Activated T-cell treated with anti-CD3 and anti-CD28 coated beads, Interleukin-2, amount 50 U/mL, for 4 hours (primary cell): ENCODE measurements at places on chromosomes 1 and 21. TPM values are rescaled to one million over a fixed set of nuclear protein-coding genes. Genes with fewer than 3 reads are reported as not detected.

Gene BMP8B
- 0.24 TPM for total RNA-seq

Gene C8B
- not detected for total RNA-seq

Gene FAM131C
- total RNA-seq, result 0.20 TPM

Gene LRRC8C
- total RNA-seq, result 74.3 TPM

Gene RHBDL2
- not detected for total RNA-seq
